ENCODE measurements at places on chromosomes 4 and X. TPM values are rescaled to one million over a fixed set of nuclear protein-coding genes. Genes with fewer than 3 reads are reported as not detected.

The EVC2 gene
- total RNA-seq = 1.6 TPM

The RGN gene
- 17.7 TPM for total RNA-seq

The RAB39B gene
- total RNA-seq = not detected

The CXCL11 gene
- not detected for total RNA-seq

The HHIP gene
- total RNA-seq = not detected

The FABP2 gene
- not detected for total RNA-seq

The IRF2 gene
- total RNA-seq = 27.2 TPM

The MEPE gene
- not detected for total RNA-seq

The STK26 gene
- total RNA-seq = 0.51 TPM

The PPBP gene
- 0.32 TPM for total RNA-seq

The FATE1 gene
- 0.22 TPM for total RNA-seq

The GSTCD gene
- 3.4 TPM for total RNA-seq

The LAGE3 gene
- total RNA-seq = 18.0 TPM

The GPC3 gene
- total RNA-seq = 6.7 TPM

The CYBB gene
- total RNA-seq = 28.8 TPM

GRCh38 chrX:66130469-66130868 is 33.6 kb upstream of the HEPH start:
- no peak for DNase-seq

DNA sequence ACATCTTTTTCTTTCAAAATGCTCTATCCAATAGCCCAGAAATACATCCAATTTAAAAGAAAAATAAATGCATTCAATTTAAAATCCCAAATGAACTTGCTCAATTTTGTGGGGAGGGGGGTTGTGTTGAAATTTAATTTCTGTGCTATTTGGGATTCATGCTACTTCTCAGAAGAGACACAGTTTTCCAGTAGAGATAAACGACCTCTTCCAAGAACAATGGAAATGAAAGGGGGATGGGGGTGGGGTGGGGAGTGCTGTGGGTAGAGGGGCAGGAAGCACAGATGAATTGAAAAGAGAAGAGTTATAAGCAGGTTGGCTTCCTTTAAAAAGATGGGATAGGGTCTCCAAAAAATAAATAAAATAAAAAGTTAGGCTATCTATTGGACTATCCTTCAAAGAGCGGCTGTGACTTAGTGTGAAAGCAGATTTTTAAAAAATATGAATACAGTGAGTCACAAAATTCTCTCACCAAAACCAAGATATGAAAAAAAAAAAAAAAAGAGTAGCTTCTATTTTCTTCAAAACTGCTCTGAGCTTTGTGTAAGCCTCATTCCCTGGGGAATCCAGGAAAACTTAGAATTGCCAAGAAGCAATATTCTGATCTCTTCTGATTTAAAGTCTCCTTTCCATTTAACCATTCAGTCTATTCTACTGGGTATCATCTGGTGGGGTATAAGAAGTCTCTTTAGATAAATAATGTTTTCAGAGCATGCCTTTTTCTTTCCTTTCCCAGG is 324.3 kb downstream of the PTTG2 start:
- no peak for DNase-seq

DNA sequence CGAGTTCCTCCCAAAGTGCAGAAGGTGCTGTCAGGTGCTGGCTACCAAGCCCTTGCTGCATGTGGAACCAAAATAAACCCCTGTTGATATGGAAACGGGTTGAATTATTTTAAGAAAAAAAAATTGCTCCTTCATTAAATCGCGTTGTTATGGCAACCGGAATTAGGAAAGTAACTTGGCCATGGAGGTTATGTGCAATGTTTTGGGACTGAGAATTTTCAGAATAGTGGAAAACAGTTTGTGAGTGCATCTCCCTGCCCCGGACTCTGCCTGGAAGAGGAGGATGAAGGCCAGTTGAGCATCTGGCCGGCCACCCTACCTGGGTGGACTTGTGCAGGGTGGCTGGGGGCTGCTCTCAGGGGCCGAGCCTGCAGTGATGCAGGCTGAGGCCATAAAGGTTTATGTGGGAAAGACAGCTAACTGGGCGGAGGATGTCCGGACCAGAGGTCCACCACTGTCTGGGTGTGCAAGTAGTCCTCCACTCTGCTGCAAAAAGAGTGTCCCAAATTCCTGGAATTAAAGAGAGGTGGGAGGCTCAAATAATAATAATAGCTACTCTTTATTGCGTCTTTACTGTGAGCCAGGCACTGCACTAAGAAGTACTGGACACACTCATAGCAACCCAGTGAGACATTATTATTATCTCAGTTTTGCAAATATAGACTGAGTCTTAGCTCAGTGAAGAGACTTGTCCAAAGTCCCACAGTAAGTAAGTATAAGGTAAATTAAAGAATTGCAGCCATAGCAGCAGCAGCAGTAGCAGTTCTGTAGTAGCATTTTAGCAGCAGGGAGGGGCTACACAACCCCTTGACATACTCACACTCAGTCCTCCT is 20.6 kb downstream of the RTL5 start:
- no peak for DNase-seq

- no peak for DNase-seq
Observed at GRCh38 chr4:128275346-128275745, 12.3 kb downstream of the PGRMC2 start.

DNA sequence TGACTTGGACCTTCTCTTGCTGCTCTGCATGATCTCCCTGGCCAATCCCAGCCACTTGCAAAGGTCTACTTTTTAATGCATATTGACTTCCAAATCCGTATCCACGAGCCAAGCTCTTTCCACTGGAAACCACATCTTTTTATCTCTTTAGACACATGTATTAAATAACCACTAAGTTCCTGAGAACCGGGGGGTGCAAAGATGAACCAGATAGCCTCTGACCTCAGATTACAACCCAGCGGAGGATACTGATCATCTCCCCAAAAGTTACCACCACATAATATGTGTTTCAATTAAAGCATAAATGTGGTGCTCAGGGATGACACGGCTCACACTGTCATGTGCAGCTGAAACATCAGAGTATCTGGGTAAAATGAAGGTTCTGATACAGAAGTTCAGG is 40.4 kb upstream of the FAM9B start:
- no peak for DNase-seq

- no peak for DNase-seq
Observed at GRCh38 chr4:164215113-164215741, 538.7 kb upstream of the SMIM31 start.

GRCh38 chr4:8735236-8736089 is 136.2 kb downstream of the HMX1 start:
- DNase-seq = no peak

DNA sequence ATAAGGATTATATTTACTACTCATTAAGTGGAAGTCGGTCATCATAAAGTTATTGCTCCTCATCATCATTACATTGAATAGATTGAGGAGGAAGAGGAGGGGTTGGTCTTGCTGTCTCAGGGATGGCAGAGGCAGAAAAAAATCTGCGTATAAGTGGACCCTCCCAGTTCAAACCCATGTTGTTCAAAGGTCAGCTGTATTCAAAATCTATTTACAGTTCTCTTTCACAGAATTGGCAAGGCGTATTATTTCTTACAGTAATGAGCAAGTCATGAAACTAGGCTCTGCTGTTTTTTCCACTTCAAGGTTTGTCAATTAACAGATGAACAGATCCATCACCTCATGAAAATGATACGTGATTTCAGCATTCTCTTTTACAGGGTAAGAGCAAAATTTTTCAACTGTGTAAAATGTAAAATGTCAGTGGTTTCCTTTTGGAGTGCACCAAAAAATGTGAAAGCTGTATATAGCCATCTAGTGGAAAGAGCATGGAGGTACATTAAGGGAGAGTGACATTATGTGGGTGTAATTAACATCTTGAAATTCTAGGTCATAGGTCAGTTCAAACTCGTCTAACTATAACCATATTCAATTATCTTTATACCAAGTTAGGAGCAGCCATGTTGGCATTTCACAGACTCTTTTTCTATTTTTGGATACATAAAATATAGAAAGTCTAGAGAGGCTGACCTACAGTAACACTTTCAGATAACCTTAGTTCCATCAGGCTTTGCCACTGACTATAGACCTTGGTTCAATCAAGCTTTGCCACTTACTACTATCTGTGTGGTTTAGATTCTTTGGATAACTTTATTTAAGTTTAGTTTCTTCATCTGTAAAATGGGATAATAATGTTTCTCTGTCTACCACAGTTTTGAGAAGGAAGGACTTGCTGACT is 30.1 kb downstream of the NEIL3 start:
- DNase-seq = no peak

GRCh38 chr4:11402192-11402591 is 26.5 kb downstream of the HS3ST1 start:
- no peak for DNase-seq

DNA sequence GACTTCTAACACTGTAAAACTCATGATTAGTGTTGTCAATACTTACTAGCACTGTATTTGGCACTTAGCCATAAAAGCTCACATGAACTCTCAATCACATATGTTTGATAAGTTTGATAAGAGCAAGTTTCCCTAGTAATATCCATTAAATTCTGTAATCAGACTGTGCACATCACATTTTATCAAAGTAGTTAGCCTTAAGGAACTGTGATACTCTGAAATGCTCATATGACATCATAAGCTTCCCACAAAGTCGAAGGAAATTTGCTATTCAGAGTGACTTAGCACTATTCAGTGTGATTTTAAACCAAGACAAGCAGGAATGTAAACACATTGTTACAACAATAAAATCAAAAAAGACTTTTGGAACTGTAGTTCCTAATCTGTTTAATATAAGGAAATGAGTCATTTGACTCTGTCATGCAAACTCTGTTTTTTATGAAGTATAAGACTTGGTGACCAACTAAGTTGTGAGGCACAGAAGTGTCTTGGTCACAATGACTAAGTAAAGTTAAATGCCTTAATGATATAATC is 6.7 kb downstream of the SLC7A11 start:
- DNase-seq = no peak

GRCh38 chr4:161564230-161564834 is 599.5 kb downstream of the FSTL5 start:
- DNase-seq = no peak

DNA sequence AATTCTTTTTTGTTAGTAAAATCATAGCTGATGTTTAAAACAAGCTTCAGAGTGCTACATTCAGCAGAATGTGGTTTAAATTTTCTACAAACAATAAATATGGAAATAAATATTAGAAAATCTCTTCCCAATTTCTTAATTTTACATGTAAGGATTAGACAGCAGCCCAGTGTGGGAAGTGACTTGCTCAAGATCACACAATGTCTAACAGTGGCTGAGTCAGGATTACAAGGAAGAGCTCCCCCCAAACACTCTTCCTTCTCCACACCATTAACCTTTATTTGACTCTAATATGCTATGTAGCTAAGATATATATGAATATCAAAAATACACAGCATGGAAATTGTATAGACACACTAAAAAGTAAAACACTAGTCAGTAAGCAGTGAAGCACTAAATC is 59.5 kb downstream of the SLC10A7 start:
- no peak for DNase-seq

DNA sequence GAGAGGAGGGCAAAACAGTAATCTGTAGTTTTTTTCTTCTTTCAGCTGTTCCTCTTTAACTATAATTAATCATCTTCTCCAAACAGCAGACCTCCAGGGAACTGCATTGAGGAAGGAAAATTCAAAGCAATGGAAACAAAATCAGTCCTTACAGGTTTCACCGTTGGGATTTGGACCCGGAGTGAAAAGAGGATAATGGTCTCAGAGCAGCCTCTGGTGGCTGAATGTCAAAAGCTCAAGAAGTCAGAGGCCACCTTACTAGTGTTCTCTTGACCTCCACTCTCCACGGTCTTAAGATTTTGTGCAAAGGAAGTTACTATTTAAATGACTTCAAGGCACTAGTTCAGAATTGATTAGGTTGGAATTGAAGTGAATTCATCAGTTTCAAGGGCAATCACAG is 16.0 kb upstream of the MID1 start:
- no peak for DNase-seq

DNA sequence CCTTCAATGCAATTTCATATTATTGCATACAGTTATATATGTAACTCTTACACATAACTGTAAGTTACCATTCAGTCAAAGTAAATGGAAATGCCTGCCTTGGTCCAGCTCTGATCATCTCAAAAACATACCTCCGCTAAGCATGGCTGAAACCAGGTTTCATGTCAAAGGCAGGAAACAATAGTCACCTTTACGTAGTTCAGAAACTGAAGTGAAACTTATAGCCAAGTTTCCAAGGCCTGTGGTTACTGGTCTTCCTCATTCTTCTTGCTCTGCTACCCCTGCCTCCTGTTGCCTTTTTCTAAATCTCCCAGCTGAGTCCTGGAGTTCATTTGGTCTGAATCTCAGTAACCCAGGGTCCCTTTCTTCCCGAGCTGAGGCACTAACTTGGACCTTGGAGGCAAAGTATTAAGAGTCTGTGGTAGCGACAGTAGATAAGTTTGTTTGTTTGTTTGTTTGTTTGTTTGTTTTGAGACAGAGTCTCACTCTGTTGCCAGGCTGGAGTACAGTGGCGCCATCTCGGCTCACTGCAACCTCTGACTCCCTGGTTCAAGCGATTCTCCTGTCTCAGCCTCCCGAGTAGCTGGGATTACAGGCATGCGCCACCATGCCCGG is 30.8 kb downstream of the DAPP1 start:
- no peak for DNase-seq

- no peak for DNase-seq
Observed at GRCh38 chr4:110616238-110617074, 6.4 kb downstream of the PITX2 start.

GRCh38 chrX:126165721-126166461 is at the start of gene DCAF12L2:
Gene DCAF12L2 (minus strand): TSS chrX:126166289. CDS start chrX:126165924, 365 bp downstream.
- peak; percentile 39 for DNase-seq

GRCh38 chr4:55004831-55005230 is 120.6 kb downstream of the KDR start:
- DNase-seq = peak; percentile 34

- no peak for DNase-seq
Observed at GRCh38 chr4:24846716-24847115, 51.3 kb downstream of the SOD3 start.

DNA sequence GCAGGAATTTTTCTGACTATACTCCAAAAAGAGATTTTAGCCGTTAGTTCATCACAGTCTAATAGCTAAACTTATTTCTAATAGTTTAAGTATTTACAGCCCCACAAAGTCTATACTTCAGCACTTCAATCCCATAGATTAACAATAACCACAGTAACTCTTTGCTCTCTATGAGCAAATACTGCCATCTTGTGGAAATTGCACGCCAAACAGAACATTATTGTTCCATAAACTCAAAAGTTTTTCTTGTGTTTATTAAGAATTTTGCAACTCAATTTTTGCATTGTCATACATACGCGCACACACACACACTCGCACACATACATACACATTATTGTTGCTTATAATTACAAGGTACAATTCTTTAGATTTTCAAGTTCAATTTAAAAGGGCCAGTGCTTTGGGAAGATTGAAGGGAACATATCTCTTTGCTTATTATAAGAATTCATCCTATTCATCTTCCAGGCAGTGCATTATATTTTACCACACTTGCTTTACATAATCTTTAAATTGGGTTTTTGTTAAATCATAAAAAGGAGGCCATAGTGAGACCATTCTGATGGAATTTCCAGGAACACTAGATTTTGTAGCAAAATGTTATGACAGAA is 63.8 kb upstream of the ATOH1 start:
- no peak for DNase-seq

Data from Right ventricle myocardium superior (tissue), 1 donor.